Activated CD8-positive, alpha-beta memory T cell treated with anti-CD3 and anti-CD28 coated beads for 1 hour (primary cell): ENCODE measurements at places on chromosomes 1 and 21.

DNA sequence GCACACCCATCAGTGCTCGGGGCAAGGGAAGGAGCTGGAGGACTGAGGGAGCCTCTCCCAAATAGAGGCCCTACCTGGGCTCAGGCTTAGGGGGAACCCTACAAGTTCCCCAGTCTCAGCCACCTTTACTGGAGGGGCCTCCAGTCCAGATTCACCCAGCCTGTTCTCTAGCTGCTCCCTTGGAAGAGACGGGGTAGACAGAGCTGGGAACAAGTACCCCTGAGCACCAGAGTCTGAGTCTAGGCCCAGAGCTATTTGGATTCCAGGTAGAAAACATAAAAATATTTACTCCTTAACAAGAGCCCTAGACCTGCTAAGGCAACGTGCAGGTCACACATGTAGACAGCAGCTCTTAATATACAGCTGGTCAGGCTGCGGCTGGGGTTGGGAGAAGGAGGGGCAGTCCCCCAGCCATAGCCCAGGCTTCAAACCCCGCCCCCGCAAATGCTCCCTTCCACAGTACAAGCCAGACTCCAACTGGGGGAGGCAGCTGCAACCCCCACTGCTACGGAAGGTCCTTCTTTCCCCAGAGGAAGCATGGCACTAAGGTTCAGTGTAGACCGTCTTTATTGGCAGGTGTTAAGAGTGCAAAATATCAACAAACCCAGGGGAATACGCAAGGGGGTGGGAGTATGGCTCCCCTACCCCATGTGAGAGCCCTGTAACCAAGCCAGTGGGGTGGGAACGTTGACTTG is 8.0 kb downstream of the TENT5B start:
- no peak for DNase-seq

DNA sequence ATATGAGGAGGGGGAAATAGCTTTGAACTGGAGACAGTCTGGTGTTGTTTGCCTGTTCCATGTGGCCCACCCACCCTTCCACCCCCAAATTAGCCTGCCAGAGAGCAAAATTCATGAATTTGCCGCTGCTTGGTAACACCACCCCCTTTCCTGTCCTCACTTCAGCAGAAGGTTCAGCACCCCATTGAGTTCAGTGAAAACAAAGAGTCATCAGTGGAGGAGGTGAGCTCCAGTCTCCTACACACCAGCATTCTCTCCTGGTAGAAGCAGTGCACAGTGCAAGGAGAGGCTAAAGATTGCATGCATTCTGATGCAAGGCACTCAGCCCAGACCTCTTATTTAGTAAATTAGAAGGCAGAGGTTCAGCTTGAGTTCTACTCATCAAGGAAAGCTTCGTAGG is 99.7 kb upstream of the DYNLT5 start:
- DNase-seq = no peak

- no peak for DNase-seq
These were observed 28.2 kb downstream of the BATF3 start for GRCh38 chr1:212671342-212672031.

DNA sequence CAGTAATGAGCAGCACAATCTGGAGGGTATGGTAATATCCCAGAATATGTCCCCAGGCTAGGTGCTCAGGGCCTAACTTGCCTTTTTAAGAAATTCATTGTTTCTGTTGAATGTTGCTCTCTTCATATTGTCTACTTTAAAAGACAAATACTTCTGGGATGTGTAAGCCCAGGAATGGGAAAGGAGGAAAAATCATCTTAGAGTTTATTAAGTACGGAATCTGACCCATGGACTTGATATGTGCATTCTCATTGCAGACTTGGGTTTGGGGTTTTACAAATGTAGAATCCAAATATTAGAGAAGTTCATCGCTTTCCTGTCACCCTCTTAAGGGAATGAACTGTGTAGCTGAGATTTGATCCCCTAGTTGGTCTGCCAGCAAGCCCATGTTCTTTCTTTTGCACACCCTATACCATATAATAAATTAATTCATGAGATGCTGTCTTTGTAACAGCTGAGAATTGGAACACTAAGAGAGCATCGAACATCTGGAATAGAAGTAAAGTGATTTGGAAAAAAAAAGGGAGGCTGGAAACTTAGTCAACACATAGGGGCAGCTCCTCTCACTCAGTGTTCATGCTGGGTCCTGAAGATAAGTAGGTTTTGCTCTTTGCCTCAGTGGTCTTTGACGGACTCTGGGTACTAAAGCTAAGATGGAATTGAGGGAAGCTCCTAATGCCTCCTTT is 235.8 kb upstream of the C1orf105 start:
- DNase-seq = no peak

- no peak for DNase-seq
These were observed 92.9 kb downstream of the EDEM3 start for GRCh38 chr1:184661801-184662200.

GRCh38 chr21:36744560-36745231 is 45.8 kb downstream of the SIM2 start:
- no peak for DNase-seq

GRCh38 chr1:16998589-16998988 is 13.1 kb downstream of the ATP13A2 start:
- no peak for DNase-seq

DNA sequence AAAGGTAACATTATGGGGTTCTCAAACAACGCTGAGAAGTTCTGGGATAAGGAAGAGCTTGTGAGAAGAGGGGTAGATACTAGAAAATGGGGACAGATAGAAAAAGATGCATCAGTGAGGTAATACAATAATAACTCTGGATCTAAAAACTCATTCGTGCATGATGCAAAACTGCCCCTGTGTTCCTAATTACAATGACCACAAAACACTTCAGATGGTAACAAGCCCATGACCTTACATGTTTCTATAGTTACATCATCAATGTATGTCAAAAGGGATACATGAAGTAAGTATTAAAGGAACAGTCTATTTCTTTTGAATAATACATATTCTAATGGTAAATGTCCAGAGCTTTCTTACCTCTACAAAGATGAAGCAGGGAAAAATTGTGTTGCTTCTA is 110.6 kb upstream of the PLPPR5 start:
- no peak for DNase-seq

DNA sequence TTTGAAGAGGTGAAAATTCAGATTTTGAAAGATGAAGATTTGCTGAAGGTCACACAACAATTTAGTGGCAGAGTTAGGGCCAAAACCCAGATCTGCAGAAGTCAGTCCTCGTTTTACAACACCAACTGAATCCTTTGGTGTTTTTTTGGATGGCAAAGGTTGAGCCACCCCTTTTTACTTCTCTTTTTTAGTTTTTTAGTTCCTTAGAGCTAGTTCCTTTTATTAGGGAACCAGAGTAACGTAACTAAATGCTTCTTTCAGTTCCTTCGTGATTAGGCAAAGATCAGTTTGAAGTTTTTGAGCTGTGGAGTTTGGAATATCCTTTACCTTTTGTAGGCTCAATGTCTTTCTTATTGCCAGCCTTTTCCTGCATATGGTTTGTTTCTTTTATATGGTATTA is 67.9 kb upstream of the ARID1A start:
- DNase-seq = no peak

DNA sequence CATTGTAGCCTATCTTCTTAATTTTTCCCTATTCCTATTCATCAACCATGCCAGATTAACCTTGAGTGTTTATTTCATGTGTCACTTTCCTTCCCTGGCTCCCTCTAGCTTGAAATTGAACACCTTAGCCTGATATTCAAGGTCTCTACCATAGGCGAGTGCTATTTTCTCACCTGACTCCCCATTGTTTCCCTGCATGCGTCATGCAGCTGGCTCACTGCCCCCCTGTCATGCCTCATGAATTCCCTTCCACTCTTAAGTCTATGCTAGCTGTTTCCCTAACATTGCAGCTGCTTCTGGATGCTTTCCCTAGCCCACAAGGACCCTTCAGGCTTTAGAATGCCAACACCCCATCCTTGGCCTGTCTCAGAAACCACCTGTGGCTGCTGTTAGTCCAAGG is 56.7 kb upstream of the CD1D start:
- no peak for DNase-seq

DNA sequence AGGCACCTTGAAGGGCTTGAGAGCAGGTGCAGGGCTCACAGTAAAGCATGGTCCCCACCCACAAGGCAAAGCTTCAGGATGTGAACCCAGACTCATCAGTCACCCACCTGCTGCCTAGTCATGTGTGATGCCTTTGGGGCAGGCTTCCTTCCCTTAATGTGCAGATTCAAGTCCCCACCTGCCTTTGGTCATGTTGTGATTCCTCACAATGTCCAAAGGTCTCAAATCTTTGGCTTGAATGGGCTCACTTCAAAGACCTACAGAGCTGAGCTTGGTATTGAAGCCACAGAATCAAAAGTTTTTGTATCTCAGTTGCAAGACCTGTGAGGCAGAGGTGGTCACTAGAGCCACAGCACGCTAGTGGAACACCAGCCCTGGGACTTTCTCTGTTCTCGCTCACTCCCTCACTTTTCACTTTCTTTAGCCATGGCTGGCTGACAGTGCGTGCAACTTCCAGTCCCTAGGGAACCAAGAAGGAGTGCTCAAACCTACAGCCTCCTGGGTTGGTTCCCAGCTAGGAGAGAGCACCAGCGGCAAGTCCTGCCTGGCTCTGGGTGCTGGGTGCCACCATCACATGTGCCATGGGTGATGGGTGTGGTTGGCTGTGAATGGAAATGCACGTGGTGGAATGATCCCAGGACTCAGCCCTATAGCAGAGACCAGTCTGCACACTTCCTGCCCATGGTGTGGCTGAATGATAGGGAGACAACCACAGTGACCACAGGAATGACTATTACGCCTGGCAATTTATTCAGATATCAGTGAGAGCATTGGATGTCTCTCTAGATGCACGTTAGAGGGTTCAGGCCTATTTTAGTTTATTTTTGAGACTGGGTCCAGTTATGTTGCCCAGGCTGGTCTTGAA is 26.4 kb upstream of the CLIC6 start:
- DNase-seq = no peak

- DNase-seq = no peak
These were observed 12.6 kb upstream of the GIPC2 start for GRCh38 chr1:78032996-78033796.

- no peak for DNase-seq
These were observed 97.1 kb downstream of the AK5 start for GRCh38 chr1:77378723-77379535.

GRCh38 chr1:230392536-230392909 is 33.6 kb downstream of the PGBD5 start:
- DNase-seq = no peak
